CMK (cell line): ENCODE measurements at places on chromosomes 6 and 20.
A peak's percentile ranks its signal among the peaks of the same experiment; 100 is the strongest.

DNA sequence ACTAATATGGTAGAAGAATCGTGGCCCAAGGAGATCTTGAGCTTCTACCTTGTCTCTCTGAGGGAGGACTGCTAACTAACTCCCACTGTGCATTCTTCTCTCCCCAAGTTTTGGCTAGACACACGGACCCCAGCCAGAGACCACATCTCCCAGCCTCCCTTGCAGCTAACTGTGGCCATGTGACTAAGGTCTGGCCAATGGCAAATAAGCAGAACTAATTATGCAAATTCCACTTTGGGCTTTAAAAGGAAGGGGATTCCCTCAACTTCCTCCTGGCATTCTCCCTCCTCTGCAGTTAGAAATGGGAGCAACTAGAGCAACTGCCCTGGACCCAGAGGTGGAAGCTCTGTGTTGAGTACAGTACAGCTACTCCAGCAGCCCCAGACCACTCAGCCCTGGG lies 15.4 kb downstream of the BPIFA2 start:
- DNase-seq = peak; percentile 5

DNA sequence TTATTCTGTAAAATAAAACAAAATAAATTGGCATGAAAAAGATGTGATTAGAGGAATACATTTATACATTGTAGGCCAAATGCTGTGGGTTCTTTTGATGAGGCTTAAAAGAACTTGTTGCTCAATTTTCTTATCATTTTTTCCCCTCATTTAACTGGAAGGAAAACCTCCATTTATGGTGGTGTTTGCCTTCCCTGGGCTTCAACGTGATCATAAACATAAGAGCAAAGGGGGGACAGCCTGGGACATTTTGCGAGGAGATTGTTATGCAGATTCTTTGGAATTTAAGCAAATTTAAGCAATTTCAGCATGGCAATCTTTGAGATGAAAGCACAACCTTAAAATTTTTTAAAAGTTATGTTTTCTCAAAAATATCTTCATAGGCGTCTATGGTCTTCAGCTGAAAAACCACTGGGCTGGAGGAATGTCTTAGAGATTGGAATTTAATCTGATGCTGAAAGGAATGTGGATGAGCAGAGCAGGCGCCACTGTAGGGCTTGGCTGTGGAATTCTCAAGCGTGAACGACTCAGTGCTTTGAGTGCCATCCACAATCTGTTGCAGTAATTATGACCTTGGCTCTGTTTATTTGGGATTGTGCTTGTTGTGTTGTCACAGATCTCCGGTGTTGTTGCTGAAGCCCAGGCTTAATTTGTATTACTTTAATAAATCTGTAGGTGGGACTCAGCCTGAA lies 149.4 kb upstream of the MLIP start:
- DNase-seq = no peak

GRCh38 chr6:122376246-122376645 lies 23.2 kb upstream of the HSF2 start:
- DNase-seq = no peak

GRCh38 chr20:32727683-32728082 lies 15.6 kb downstream of the COMMD7 start:
- DNase-seq = no peak

DNA sequence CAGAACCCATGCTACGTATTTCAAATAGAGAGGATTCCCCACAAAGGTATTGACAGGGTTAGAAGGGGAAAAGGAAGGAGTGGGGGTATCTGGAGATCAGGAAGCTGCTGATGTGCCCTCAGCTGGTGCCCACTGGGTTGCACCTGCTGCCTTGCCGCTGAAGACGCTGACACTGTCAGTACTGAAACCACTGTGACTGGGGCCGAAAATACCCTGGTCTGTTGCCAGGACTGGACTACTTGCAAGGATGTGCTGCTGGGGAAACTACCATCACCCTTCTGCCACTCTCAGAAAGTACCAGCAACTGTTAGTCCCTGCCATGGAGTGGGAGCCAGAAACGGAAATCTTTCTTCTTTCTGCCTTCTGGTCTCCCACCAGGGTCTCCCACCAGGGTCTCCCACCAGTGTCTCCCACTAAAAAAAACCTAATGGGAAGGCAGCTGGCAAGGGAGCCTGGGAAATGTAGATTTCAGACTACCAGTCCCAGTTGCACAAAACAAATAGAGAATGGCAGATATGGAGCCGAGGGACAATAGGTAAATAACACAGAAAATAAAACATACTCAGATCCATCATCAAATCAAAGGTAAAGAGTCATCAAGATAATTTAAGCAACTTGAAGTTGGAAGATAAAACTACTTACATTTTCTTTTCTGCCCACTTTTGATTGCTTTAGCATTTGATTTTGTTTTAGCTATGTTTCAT lies 204.8 kb downstream of the TPBG start:
- no peak for DNase-seq
